ENCODE measurements at places on chromosomes 2 and 18. TPM values are rescaled to one million over a fixed set of nuclear protein-coding genes. Genes with fewer than 3 reads are reported as not detected.

Gene IL37
- total RNA-seq = 2.0 TPM

Gene STON1
- total RNA-seq = 0.86 TPM

Gene MTX2
- 36.0 TPM for total RNA-seq

GRCh38 chr2:190655113-190655512 lies 6.2 kb downstream of the NAB1 start:
- H3K27me3 ChIP-seq = no peaks in the 10 kb centered on the region
- H3K4me1 ChIP-seq = peaks cover 7% of the 10 kb centered on the region
- no peak overlapping the region for H3K4me3 ChIP-seq
- no peak overlapping the region for H3K27ac ChIP-seq

Gene PLA2R1
- 5.8 TPM for total RNA-seq

GRCh38 chr2:140247451-140248195 lies 1467.4 kb upstream of the NXPH2 start:
- no peaks in the 10 kb centered on the region for H3K27me3 ChIP-seq
- no peaks in the 10 kb centered on the region for H3K36me3 ChIP-seq
- DNase-seq = no peak
- no peak overlapping the region for H3K4me3 ChIP-seq
- H3K4me1 ChIP-seq = no peaks in the 10 kb centered on the region

GRCh38 chr2:83536556-83536955 lies 922.5 kb downstream of the SUCLG1 start:
- H3K36me3 ChIP-seq = peaks cover 6% of the 10 kb centered on the region
- H3K4me3 ChIP-seq = no peak overlapping the region
- no peak overlapping the region for H3K27ac ChIP-seq
- no peak for DNase-seq
- H3K4me1 ChIP-seq = no peaks in the 10 kb centered on the region

DNA sequence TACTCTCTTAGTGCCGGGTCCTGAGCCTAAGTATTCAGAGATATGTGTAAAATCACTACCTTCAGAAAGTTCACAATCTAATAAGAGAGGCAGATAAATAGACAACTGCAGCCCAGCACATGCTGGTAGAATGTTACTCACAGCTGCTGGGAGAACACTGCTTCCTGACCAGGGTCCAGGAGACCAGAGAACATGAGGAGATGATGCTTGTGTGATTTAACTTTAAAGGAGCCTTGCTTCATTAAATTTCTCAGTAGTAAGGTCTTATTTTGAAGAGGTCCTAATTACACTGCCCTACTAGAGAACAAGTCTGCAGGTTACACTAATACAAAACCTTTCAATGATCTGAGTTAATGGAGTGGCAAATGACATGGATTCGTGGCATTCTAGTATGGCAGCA lies 209.9 kb upstream of the TRIB2 start:
- H3K27ac ChIP-seq = no peak overlapping the region
- H3K36me3 ChIP-seq = no peaks in the 10 kb centered on the region
- H3K27me3 ChIP-seq = no peaks in the 10 kb centered on the region
- no peak overlapping the region for H3K4me3 ChIP-seq
- no peak for DNase-seq

DNA sequence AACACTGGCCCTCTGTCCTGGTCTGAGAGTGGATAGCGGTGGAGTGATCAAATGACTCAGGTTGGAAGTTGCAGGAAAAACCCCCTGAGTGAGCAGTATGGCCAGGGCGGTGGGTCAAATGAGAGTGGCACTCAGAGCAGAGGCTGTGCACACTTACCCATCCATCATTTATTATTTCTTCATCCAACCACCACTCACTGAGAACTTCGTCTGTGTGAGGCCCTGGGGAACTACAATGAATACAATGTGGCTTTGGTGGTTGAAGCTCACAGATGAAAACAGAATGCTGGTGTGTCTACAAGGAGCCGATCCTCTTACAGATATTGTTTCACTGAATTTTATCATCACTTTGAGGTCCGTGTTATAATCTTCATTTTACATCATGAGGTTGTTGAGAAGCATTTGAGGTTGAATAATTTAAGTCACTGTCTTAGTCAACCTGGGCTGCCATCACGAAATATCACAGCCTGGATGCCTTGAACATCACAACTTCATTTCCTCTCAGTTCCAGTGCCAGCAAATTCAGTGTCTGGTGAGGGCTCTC lies 73.4 kb upstream of the ID2 start:
- H3K4me1 ChIP-seq = peaks cover 30% of the 10 kb centered on the region
- no peak overlapping the region for H3K27ac ChIP-seq
- H3K27me3 ChIP-seq = no peaks in the 10 kb centered on the region
- DNase-seq = no peak
- no peak overlapping the region for H3K4me3 ChIP-seq

GRCh38 chr2:225328192-225328591 lies 71.3 kb upstream of the NYAP2 start:
- H3K4me1 ChIP-seq = no peaks in the 10 kb centered on the region
- H3K4me3 ChIP-seq = no peak overlapping the region
- no peak overlapping the region for H3K27ac ChIP-seq
- no peaks in the 10 kb centered on the region for H3K27me3 ChIP-seq
- no peaks in the 10 kb centered on the region for H3K36me3 ChIP-seq
